ENCODE measurements at places on chromosomes 1 and 21.

- DNase-seq: no peak
Measured at GRCh38 chr1:20385630-20386029, 95.0 kb downstream of the VWA5B1 start.

DNA sequence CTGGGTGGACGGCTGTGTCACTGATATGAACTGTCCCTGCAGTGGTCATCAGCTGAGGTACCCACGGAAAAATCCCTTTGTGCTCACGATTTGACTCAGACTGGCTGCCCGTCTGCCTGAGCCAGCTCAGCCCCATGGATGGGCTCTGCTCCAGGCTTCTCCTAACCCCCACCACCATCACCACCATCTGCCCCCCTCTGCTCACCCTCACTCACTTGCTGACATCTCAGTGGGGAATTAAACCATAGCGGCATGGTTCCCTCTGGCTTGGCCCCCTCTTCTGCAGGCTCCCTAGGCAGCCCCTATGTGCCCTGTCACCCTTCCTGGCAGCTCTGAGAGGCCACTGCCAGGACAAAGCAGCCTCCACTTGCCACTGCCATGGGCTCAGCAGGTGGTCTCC lies 17.3 kb downstream of the SLC6A9 start:
- no peak for DNase-seq

- peak; percentile 3 for DNase-seq
Measured at GRCh38 chr21:39705849-39706248, 39.1 kb upstream of the IGSF5 start.

- DNase-seq: no peak
Measured at GRCh38 chr21:14955936-14956520, 108.8 kb downstream of the NRIP1 start.

- DNase-seq: no peak
Measured at GRCh38 chr1:147720557-147720956, 39.8 kb downstream of the GJA5 start.

GRCh38 chr1:61083013-61083806 lies 849 bp downstream of the NFIA start:
- no peak for DNase-seq

- no peak for DNase-seq
Measured at GRCh38 chr1:54838565-54839180, 37.5 kb upstream of the TTC22 start.

- no peak for DNase-seq
Measured at GRCh38 chr1:219330669-219331068, 157.0 kb downstream of the LYPLAL1 start.

DNA sequence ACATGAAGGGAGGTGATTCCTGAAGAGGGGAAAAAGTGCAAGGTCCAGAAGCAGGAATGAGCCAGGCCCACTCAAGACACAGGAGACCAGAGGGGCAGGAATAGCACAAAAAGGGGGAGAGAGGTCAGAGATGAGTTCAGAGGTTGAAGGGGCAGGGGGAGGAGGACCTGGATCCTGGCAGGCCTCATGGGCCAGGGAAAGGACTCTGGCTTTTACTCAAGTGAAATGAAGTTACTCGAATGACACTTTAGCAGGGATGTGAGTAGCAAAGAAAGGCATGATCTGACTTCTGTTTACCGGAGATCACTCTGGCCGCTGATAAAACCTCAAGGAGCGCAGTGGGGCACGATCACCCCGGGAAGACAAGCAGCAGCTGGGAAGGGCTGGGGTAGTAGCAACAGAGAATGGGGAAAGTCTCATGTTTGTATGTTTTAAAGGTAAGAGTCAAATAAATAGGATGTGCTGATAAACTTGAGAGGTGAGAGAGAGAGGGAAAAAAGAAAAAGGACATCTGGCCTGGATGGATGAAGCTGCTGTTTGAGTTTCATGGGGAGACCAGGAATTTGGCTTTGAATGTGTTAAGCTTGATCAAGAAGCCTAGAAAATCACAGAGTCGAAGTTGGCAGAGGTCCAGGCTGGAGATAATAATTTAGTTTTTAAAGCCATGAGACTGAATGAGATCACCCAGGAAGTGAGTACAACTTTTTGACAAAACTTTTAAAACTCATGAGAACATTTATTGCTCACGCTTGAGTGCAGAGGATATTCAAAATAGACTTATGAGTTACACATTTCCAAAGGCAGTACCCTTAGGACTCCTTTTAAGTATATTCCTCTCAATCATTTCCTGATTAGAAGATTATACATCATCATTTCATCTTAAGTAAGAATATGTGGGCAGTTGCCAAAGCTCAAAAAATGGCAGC lies 156.0 kb downstream of the RERE start:
- DNase-seq: peak; percentile 75

DNA sequence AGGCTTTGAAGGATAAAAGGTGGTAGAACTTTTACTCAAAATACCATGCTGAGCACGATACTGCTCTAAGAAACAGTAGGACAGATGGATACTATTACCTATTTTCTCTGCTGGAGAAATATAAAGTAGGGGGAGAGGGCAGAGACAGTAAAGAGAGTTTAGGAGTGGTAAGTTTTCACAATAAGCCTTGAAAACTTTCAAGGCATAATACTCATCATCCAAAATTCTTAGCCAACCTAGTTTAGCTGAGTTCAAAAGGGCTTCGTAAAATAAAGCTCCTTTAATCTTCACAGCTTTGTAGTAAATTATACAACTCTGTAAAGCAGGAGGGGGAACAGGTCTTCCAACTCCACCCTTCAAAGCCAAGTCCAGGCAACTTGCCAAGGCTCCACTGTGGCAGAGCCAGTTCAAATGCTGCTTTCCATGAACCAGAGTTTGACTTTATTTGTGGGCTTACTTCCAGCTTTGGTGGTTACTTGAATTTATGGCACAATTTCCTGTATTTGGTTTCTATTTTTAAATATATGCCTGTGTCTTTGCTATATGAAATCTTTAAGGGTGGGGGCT lies 15.5 kb downstream of the TEX38 start:
- DNase-seq: peak; percentile 65

DNA sequence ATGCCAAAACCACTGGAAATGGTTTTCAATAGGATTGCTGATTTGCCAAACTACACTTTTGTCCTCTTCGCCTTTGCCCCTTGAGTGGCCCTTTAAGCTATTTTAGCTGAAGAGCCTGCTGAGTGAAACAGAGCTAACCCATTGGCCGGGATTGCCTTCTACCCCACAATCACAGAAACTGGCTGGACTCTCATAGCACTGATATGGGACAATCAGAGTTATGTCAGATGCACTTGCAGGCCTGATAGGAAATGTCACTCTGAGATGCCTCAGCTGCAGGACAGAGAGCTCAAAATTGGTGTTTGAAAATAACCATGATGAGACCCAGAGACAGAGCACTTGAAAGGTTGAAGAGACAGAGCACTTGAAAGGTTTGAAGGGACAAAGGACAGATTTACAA lies 354.4 kb downstream of the BRINP2 start:
- no peak for DNase-seq

Measured in fibroblast of skin of left quadriceps (primary cell).